ENCODE measurements at places on chromosomes 2 and 18. TPM values are rescaled to one million over a fixed set of nuclear protein-coding genes. Genes with fewer than 3 reads are reported as not detected.

- DNase-seq: no peak
Observed at GRCh38 chr2:107728586-107728985, 98.1 kb upstream of the RGPD4 start.

- DNase-seq: no peak
Observed at GRCh38 chr18:47801817-47802216, 128.6 kb downstream of the SMAD2 start.

DNA sequence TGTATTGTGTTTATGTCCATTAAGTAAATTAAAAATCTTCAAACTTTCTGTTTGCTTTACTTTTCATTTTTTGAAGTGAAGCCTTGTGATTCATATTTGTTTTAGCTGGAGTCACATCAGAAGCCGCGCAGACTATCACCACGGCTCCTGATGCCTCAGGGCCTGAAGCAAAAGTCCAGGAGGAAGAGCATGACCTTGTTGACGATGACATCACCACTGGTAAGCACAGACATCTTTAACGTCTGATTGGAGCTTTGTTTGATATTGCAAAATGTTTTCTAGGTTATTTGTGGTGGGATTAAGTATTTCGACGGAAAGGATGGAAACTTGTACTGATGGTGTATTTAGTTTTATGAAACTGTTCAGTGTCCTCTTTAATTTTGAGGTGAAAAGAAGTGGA lies 164.8 kb downstream of the WDR7 start:
- DNase-seq: no peak

- DNase-seq: no peak
Observed at GRCh38 chr2:27006602-27007415, 26.0 kb upstream of the TMEM214 start.

DNA sequence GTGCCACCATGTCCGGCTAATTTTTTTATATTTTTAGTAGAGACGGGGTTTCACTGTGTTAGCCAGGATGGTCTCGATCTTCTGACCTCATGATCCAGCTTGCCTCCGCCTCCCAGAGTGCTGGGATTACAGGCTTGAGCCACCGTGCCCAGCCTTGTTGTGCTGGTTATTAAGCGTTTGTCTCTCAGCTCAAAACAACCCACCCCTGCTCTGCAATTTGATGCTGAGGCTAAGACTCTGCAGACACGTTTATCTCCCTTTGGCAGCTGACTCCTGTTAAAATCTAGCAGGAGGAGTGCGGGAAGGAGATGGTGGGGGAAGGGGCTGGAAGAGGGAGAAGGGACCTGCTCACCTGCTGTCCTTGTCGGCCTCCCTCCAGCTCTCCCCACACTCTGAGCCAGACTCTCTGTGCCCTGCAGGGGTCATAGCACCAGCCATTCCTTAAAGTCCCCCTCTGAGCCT lies 29.9 kb upstream of the IMPA2 start:
- DNase-seq: no peak

DNA sequence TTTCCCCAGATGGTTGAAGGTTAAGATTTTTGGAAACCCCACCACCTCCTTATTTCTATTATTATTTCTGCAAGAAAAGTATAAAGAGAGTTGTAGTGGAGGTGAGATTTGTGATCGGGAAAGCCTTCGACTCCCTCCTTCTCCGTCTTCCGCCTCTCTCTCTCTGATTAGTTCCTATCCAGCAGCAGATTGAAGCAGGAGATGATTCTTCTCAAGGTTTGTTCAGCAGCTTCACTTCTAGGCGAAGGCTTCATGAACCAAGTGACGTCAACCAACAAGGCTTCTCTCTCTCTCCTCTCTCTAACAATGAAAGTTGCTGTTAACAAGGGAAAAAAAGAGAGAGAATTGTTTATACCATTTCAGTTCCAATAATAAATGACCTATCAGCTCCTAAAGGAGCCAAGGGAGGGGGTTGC lies at the start of gene BAZ2B:
TSS of gene BAZ2B (minus strand) at position 263 of the 416 bp plus-strand sequence. CDS start 137,829 bp downstream, outside the sequence.
- peak; percentile 89 for DNase-seq

DNA sequence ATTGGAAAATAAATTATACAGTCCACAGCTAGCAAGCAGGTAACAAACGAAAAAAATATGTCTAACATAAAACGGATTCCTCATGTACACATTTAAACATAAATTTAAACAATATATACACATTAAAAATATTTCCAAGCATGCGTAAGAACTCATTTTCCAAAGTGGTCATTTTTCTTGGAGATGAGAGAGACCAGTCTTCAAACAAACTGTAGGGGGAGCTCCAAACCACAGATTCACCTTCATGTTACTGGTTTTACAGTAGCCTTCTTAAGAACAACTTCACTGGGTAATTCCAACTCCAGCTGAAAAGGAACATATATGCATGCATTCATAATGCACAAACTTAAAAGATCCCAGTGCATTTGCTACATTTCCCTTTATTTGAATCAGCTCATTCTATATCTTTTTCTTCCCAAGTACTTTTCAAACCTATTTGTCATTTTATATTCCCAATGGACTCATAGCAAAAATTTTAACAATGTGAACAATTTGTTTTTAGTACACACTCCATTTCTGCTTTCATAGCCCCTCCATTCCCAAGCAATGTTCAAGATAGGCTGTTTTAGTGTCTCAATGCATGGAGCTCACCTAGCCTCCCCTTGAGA lies 4.7 kb upstream of the STAMBP start:
- DNase-seq: peak; percentile 28

DNA sequence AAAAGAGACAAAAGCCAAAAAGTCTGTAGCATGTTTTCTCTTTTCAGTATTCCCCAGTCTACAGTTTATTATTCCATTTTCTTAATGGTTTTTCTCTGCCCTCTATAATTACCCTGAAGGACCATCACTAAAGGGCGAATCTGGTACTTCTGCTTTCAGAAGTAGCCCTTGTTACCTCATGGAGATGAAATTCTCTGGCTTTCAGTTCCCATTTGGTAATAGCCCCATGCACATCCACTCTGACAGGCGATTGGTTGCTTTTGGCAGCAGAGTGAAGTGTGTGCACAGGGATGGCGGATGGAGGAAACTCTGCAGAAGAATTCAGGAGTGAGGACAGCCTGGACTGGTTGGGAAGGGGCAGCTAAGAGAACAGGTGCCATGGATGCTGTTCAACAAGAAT lies 66.3 kb upstream of the NABP1 start:
- no peak for DNase-seq

The REG1B gene
- 1.5 TPM for polyA plus RNA-seq

The ACVR2A gene
- polyA plus RNA-seq: 7.6 TPM

All from kidney (tissue), 22 donors.